ENCODE measurements at places on chromosomes 6 and 20.

DNA sequence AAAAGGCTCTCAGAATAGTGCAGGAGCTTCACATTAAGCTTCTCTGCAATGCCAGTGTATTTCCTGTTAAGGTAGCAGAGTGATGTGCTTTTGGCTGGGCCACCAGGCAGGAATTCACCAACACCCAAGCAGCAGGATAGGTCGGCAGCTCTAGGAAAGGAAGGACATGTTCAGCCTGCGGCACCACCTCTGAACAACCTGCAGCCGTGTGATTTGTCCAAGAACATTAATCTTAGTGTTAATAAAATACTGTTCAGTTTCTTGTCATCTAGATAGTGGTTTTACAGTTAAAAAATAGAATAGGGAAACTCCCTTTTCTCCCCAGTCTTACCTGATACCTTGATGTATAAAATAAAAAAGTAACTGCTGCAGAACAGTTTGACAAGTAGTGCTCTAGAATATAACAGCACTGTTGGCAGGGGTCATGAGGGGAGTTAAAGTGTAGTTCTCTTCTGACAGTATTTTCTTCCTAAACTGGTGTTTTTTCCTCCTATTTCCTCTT, 18.8 kb downstream of the ZNF292 start:
- DNase-seq: no peak

DNA sequence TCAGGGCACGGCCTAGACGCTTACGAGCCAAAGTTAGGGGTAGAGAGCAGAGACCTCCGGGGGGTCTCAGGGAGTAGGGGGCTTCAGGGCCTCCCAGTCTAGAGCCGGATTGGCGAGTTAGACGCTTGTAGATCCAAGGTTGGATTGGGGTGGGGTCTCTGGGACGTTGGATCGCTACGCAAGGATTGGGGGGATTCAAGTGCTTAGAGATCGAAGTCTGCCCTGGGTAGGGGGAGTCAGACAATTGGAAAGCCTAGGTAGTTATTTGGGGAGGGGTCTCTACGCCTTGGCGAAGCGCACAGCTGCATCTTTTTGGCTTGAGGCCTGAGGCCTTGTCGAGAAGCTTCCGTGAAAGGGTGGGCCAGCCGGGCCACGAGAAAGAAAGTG, 469 bp downstream of the STX16 start:
- no peak for DNase-seq

- no peak for DNase-seq
These were observed 113.0 kb downstream of the MTFR2 start for GRCh38 chr6:136137008-136137692.

DNA sequence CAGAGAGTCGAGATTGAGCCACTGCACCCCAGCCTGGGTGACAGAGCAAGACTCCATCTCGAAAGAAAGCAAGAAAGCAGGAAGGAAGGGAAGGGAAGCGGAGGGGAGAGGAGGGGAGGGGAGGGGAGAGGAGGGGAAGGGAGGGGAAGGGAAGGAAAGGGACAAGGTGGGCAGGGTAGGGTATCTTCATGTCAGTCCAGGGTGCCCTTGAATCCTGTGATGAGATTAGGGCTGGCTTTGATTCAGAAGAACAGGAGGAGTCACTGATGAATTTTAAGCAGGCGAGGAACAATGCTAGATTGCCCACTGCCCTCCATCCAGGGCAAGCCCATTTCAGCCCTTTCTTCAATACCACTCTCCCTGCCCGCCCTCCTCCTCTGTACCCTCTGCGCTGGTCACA, 35.0 kb upstream of the EPB41L1 start:
- DNase-seq: no peak

- DNase-seq: no peak
These were observed 24.5 kb upstream of the TAF8 start for GRCh38 chr6:42025845-42026243.

All from NT2/D1 (cell line).